ENCODE measurements at places on chromosomes 7 and 10.

DNA sequence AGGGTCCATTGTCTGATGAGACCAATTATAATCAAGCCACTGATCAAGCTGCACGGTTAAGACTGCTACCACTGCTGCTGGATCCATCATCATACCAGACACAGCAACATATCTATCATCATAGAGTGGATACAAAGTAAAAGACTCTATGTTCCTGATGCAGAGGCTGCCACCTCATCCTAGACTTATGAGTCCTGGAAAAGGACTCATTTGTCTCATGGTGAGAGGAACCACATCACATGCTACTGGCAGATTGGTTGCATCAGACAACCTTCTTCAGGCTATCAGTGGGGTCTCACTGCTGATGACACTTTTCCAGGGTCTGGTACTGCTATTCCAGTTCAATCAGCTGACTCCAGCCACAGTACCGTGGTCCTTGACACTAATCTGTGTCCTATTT lies 79.0 kb downstream of the ABI1 start:
- no peak for DNase-seq

GRCh38 chr7:34365611-34366010 lies 292.4 kb upstream of the NPSR1 start:
- no peak for DNase-seq

GRCh38 chr10:36602374-36602773 lies 523.0 kb upstream of the ANKRD30A start:
- no peak for DNase-seq

GRCh38 chr10:115660391-115660790 lies 567.2 kb downstream of the ATRNL1 start:
- DNase-seq = no peak

- no peak for DNase-seq
These were observed 128.4 kb downstream of the ABCA13 start for GRCh38 chr7:48299580-48300169.

GRCh38 chr7:33156441-33156840 lies 27.1 kb downstream of the BBS9 start:
- DNase-seq = no peak

DNA sequence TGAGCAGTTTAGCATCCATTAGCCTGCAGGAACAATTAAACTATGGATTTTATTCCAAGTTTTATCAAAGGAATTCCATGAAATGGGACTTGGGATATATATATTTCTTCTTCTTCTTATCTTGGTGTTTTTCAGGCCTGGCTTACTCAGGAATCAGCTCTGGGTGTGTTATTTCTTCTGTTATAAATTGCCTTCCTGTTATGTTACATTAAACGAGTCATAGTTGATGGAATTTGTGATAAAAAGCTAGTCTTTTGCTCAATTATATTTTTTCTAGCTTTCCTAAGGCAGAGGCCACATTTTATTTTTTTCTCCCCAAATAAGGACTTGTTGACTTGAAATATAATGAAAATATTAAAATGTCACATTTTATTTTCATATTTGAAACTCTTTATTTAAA lies 141.3 kb downstream of the EPC1 start:
- no peak for DNase-seq

- no peak for DNase-seq
These were observed 76.2 kb downstream of the RNF133 start for GRCh38 chr7:122622682-122623081.

- DNase-seq = no peak
These were observed 84.7 kb downstream of the NKX6-2 start for GRCh38 chr10:132701099-132701845.

GRCh38 chr10:43206391-43207235 lies 60.3 kb downstream of the RASGEF1A start:
- no peak for DNase-seq

DNA sequence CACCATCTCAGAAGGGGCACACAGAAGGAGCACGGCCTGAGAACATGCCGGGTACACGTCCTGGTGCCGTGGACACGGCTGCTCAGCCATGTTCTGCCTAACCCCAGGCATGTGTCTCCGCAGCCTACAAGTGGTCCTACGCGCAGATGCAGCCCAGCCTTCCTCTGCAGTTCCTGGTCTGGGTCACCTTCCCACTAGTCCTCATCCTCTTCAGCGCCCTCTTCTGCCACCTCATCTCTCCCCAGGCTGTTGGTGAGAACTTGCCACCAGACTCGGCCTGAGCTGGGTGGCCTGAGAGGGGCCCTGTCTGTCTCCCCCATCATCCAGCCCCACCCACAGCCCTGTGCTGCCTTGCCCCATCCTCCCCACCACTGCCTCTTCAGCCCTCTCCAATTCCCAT lies 5.3 kb downstream of the CLCN1 start:
- DNase-seq = no peak

GRCh38 chr10:97200616-97201015 lies 14.9 kb upstream of the SLIT1 start:
- no peak for DNase-seq

- DNase-seq = no peak
These were observed 2.2 kb upstream of the GET4 start for GRCh38 chr7:874031-874749.

DNA sequence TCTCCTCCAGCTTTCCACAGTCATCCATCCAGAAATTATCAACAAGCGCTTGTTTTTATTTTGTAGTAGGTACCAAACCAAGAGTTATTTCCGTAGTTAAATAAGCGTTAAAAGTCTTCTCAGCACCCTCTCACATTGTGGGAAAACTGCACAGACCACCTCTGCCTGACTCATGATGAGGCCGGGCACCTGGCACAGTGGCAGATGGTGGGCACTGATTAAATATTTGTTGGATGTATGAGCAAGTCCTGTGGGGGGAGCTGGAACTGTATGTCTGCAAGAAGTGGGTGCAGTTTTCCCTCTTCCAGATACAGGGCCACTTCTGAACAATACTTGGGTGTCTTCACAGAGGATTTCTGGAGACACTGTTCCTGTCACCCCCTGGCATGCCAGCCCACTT lies 5.3 kb upstream of the REPIN1 start:
- no peak for DNase-seq

GRCh38 chr10:79930751-79931150 lies 18.2 kb downstream of the SFTPD start:
- DNase-seq = no peak

GRCh38 chr7:137801003-137801402 lies 45.8 kb downstream of the DGKI start:
- no peak for DNase-seq

GRCh38 chr7:132148876-132149275 lies 427.4 kb downstream of the PLXNA4 start:
- no peak for DNase-seq

DNA sequence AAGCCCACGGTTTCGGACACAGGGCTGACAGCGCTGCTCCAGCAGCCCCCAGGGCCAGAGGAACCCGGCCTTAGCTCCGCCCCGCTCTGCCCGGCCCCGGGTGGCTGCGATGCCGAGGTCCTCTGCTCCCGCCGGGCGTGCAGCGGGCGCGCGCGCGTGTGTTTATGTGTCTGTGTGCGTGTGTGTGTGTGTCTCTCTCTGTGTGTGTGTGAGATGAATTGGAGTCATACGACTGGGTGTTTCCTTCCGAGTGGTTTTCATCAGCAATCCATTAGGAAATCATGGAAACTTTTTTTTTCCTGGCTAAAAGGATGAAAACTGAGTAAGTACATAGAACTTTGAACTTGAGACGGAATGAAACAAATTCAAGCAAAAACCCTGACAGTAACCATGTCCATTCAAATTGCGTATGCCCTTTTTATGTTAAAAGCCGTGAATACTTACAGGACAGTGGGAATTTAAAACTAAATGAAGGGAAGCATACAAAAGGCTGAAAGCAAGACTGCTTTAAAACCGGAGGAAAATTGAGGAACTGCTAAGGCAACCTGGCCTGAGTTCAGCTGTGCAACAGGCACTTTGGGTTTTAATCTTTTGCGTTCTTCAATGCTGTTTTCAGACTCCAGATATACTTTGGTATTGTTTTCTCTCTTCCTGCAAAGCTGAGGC lies at the start of gene CPED1:
Gene CPED1 (plus strand): TSS at position 121 of the 666 bp plus-strand sequence. CDS start 911 bp downstream, outside the sequence.
- DNase-seq = no peak

DNA sequence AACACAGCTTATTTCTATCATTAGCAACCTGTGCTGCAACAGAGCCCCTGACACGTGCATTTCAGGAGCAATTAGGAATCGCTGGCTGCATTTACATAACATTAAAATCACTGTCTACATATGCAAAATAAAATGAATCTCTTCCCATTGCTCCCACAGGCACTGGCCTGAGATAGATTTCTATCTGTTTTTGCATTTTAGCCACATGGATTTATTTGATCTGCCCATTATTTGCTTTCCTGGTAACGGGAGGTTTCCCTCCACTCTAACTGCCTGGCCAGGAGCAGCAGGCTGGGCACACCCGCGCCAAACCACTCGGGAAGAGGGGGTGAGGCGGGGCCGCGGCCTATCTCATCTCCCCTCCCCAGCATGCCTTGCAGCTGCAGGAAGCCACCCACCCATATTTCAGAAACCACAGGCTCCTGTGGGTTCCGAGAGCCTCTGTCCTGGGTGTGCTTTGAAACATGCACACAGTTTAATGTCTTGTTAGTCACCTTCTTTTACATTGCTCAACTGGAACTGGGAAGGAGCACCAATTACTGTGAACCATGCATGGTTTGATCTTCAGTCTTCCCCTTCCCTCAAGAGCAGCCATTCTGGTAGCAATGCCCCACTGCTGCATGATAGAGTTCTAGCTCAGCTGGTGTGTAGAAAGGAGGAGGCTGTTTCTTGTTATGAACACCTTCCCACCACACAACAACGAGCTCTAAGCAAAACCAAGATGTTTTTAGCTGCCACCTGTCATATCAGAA lies 37.7 kb upstream of the IKZF1 start:
- DNase-seq = no peak

DNA sequence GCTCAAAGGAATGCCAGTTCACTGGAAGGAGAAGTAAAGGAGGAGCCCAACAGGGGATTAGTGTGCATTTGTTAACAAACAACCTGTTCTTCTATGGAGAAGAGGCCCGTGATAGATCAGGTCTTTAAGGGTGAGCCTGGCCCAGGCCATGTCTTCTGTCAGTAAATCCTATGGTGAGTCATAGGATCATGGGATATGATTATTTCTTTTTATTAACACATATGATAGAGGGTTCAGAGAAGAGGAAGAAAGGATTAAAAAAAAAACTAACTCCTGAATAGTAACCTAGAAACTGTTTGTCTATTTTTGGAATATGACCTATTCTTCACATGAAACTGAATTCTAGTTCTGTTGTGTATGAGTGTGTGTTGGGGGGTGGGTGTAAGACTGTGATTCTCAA lies 70.4 kb downstream of the GPR158 start:
- DNase-seq = no peak

- DNase-seq = no peak
These were observed 15.8 kb upstream of the BNIP3 start for GRCh38 chr10:131997366-131998049.

DNA sequence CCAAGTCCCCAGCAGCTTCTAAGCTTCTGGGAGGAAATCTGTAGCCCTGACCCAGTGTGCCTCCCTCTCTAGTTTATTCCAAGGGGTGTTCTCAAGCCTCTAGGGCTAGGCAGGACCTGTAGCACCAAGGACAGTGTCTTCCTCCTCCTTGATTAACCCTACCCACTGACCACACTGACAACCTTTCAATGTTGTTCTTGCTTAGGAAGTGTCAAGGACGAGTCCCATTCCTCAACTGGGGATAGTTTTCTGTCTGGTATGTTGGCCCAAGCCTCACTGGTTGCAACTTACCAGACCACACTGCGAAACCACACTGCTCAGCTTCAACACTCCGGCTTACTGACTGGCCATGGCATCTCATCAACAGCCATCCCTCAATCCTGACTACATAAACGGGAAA lies 100.0 kb downstream of the RNF216 start:
- no peak for DNase-seq

DNA sequence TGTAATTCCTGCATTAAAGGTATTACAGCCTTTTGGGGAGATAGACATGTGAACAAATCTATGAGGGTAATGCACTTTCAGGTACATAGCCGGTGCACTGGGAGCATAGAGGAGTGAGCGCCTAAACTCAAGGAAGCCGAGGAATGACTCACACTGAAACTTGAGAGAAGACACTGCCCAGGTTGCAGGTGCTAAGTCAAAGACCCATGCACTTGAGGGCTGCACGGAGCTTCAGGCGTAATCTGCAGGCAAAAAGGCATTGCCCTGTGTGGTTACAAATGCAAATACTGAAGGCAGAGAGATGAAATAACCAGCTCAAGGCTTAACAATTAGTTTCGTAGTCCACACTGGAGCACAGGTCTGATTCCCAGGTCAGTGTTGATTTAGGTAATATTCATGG lies 51.0 kb upstream of the OSBPL3 start:
- DNase-seq = no peak

- DNase-seq = no peak
These were observed 35.2 kb upstream of the MBL2 start for GRCh38 chr10:52807803-52808202.

GRCh38 chr7:5514440-5515035 lies 90.9 kb upstream of the TNRC18 start:
- no peak for DNase-seq

GRCh38 chr10:102564209-102564834 lies 60.5 kb downstream of the SUFU start:
- DNase-seq = no peak

DNA sequence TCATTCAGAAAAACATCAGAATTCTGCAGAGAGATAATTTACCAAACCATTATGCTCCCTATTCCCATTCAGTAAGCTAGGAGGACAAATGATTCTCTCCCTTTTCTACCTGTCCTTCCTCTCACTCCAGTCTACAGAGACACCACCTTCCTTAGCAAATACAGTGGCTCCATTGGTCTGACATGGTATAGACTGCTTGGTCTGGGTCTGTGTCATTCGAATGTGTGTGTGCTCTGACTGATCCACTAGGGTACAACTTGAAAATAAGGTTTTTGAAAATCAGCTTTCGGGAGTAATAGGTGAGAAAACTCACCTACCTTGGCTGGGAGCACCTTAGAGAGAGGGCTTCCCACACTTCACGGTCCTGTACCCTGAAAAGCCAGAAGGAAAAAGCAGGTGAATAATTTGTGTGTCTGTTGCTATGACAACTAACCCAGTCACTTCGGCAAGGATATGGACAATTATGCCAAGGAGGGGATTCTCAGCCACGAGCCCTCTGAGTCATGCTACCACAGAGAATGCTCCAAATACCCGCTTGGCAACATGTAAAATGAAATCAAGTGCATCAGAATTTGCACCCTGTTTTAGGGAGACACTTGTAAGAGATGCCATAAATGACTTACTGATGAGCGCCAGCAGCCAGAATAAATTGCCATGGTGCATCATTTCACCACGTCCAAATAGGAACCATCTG lies 114.5 kb upstream of the PRKCQ start:
- no peak for DNase-seq

DNA sequence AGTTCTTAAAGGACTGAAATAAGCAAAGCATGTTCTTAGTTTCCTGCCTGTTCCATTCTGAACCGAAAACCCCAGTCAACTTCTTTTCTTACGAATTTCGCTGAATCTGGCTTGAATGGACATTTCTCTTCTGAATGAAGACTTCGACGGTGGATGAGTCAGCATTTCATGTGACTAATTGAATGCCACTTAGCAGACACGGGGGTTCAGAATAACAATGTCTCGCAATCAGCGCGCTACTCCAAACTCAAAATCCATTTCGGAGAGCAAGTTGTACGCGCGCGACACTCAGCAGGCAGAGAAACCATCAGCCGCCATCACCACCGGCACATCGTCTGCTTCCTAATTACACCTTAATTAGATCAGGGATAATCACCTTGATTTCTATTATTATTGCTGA lies 239.0 kb upstream of the KLF6 start:
- DNase-seq = no peak
